Omental fat pad (tissue), 4 donors: ENCODE measurements at places on chromosomes 12 and 14. TPM values are rescaled to one million over a fixed set of nuclear protein-coding genes. Genes with fewer than 3 reads are reported as not detected.

GRCh38 chr14:99573436-99574098, 30.4 kb downstream of the CCDC85C start:
- no peak for DNase-seq

PHLDA1 gene
- 56.1 TPM for total RNA-seq

- DNase-seq, result no peak
Observed at GRCh38 chr12:113929312-113929989, 36.7 kb downstream of the RBM19 start.

RNU4-1 gene
- not detected for total RNA-seq

CMA1 gene
- not detected for total RNA-seq

DNA sequence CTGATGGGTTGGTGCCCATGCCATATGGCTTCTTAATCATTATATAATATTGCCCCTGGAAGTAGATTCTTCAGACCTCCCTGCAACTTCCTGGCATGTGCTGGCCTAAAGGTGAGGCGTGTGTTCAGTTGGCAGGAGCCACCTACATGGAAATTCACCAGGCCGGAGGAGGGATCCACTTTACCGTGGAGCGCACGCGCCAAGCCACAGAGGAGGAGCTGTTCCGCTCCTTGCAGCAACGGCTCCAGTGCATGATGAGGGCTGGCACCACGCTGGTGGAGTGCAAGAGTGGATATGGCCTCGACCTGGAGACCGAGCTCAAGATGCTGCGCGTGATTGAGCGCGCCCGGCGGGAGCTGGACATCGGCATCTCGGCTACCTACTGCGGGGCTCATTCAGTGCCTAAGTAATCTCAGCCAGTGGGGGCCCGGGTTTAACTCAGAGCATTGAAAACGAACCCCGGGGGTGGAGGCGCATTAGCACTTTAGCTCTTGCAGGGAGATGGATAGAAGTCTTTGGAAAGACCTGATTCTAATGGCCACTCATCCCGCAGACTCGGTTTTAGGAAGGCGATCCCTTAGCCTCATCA, 13.5 kb downstream of the AMDHD1 start:
- no peak for DNase-seq

DNA sequence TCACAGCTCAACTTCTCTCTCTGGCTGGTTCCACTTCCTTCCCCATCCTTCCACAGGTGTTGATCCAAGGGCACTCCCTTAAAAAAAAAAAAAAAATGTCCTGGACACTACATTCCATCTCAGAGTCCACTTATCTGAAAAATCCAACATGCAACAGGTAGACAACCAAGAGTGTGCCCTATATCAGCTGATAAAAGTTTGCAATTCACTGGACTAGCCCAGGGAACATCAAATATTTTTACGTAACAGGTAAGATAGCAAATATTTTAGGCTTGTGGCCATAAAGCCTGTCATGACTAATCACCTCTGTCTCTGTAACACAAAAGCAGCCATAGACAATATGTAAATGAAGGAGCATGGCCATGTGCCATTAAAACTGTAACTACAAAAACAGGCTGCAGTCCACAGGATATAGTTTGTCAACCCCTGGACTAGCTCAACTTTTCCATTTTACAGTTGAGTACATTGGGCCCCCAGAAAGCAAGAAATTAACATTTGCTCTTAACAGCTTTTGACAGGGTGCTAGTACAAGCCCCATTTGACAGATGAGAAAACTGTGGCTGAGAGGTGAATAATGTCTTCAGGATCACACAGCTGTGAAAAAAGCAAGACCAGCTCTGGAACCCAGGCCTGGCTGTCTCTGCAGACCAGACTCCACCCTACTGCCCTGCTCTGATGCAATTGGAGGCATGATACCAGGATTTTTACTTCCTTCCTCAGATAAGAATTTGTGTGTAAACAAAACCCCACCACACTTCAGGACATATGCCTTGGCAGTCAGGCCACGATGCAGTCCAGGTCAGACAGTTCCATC, 68.9 kb downstream of the CMKLR1 start:
- no peak for DNase-seq

TC2N gene
- total RNA-seq, result 106 TPM

GRCh38 chr12:81588235-81589008, 170.7 kb downstream of the PPFIA2 start:
- no peak for DNase-seq

- no peak for DNase-seq
Observed at GRCh38 chr12:52073531-52074381, 4.0 kb downstream of the ATG101 start.

DNA sequence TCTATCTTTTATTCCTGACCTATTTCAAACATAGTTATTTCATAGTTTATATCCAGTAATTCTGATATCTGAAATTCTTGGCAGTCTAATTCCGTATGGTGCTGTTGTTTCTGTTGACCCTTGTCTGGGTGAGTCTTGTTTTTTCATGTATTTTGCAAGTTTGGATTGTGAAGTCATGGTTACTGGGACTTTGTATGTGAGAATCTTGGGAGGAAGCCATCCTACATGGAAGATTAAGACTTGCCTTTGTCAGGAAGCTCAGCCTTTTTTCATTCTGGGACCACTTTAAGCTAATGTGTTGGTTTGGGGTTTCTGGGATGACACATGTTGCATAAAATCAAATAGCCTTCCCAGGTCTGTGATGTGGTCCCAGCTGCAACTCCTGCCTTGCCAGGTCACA, 191.6 kb upstream of the E2F7 start:
- DNase-seq, result no peak

HOXC13 gene
- total RNA-seq, result not detected

CEP290 gene
- 15.1 TPM for total RNA-seq

DNA sequence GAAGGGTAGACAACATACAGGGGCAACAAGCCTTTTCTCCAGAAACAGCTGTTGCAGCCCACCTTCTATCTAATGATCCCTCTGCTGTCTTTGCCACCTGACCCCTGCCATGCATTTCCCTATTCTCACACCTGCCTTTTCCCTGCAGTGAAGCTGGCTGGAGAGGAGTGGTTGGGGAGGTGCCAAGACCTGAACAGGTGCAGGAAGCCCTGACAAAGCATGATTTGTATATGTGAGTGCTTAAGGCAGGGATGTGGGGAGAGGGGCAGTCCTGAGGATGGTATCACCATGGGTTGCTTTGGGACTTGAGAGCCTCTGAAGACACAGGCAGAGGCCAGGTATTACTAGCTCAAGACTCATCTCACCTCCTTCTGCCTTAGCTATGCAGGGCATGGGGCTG, 2.9 kb upstream of the PFDN5 start:
- DNase-seq, result no peak

DNA sequence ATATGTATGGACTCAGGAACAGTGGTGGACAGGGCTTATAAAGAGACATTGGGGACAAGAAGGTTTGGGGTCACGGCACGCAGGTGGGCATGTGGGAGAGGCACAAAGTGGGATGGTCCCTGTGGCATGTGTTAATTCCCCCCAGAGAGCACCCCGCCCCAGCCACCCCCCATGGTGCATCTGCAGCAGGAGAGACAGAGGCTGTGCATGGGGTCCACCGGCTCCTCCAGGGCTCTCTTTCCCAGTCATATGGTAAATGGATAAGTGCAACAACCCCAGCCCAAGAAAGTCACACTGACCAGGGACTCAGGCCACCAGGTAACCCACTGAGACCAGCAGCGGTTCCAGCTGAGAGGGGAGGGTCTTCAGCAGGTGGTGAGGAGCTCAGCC, 242.1 kb downstream of the BCL11B start:
- DNase-seq, result no peak

- DNase-seq, result no peak
Observed at GRCh38 chr12:15662303-15662980, 126.7 kb downstream of the EPS8 start.
